AG10803 (cell line): ENCODE measurements at places on chromosomes 6 and 20.
A peak's percentile ranks its signal among the peaks of the same experiment; 100 is the strongest.

DNA sequence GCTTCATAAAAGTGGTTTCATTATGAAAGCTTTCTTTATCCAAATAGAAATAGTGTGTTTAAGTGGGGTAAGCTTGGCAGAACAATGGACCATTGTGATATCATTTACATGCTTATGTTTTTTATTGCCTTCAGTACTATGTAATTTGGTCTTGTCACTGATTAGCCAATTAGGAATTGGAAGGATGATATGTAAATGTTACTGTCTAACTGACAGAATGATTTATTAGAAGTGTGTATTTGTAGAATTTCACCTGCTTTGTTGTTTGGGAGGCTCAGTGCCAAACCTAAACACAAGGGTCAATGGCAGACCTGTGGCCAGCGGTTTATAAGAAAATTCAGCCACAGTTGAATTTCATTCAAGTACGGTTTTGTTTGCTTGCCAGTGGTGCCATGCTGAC lies 39.0 kb downstream of the AIG1 start:
- DNase-seq = no peak

DNA sequence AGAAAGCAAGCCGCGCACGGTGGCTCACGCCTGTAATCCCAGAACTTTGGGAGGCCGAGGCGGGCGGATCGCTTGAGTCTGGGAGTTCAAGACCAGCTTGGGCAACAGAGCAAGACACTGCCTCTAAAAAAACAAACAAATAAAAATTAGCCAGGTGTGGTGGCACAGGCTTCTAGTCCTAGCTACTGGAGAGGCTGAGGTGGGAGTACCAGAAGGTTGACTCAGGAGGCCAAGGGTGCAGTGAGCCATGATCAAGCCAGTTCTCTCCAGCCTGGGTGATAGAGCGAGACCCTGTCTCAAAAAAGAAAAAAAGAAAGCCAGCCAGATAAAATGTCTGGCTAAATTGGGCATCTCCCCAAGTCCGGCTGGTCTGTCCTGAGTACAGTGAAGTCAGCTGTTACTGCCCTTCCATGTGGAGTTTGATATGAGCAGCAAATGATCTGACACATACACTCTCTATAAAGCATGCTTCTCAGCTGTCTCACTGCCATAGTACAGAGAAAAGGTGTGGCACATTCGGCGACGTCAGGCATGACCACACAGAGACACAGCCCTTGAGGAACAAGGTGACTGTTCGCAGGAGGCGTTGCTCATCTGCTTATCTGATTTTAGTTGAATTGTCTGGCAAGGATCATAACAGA lies 13.0 kb downstream of the CD83 start:
- no peak for DNase-seq

DNA sequence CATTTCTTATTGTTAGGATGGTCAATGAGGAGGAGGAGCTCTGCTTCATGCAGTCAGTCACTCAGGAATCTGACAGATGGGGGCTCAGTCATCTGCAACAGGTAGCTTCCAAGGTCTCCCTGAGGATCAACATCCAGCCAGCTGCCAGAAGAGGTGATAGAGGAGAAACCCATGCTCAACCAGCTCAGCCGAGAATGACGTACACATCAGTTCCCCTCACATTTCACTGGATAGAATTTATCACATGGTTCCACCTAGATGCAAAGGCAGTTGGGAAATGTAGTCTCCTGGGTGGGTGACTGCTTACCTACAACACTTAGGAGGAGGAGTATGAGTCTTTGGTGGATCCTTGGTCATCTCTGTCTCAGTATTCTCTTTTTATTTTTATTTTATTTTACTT lies 144.5 kb downstream of the CEBPB start:
- peak; percentile 39 for DNase-seq

DNA sequence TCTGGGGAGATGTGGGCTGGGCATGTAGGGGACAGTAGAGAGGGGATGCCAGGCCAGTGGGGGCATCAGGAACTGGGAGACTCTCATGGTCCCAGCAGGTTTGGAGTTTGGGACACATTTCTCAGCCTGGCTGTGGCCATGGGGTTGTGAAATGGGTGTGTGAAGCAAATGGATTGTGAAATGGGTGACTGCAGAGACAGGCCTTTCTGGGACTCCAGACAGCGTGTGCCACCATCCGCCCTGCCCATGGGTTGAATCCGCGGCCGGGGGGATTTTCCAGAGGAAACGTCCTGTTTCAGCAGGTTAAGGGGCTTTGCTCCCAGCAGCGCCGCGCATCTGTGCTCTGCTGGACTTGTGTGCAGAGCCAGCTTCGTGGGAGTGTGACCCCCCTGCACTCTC lies 3.7 kb upstream of the PMEPA1 start:
- peak; percentile 60 for DNase-seq

DNA sequence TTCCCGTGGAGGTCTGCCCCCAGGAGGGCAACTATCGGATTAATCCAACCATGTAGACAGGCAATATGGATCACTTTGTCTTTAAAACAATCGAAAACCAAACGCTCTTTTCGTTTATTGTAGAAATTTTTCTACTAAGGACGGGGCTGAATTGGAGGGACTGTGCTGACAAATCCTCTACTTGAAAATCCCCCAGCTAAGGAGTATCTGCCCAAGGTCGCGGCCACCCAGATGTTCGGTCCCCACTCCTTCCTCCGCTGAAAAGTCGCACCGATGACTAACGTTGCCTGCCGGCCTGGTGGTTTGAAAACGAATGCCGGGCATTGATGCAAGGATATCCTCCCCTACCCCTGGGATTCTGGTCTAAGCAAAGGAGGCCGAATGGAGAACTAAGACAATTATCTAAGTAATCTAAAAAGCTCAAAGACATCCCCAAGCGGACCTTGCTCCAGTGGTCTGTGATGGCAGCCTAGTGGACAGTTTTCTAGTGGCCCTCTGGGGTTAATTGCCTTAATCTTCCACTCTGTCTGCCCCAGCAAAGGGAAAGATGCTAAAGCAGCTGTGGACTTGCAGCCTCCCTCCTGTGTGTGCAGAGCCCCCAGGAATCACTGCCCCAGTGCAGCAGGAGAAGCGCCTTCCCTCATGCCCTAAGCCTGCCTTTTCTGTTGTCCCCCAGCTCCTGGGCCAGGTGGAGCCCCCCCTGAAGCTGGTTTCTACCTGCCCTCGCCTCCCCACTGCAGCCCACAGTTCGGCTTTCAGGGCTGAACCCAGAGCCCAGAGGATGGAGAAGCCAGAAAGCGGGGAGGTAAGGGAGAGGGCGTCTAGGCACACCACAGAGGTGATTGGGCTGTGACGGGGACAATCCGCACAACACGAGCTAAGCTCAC lies 3.6 kb upstream of the FOXC1 start:
- DNase-seq = no peak

GRCh38 chr6:39344821-39345280 lies 22.3 kb upstream of the KCNK16 start:
- DNase-seq = no peak

DNA sequence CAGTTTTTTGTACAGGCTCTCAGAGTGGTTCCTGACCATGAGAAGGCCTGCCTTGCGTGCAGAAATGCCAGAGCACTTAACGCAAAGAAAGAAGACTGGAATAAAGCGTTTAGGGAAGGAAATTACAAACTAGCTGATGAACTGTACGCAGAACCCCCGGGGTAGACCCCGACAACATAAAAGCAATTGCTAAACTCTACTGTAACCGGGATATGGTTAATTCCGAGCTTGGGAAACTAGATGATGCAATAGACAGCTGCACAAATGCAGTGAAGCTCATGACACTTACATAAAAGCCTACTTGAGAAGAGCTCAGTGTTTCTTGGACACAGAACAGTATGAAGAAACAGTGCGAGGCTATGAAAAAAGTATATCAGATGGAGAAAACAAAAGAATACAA lies 35.7 kb downstream of the CITED2 start:
- peak; percentile 94 for DNase-seq

GRCh38 chr6:5204376-5204775 lies 56.4 kb downstream of the LYRM4 start:
- no peak for DNase-seq

GRCh38 chr20:40476461-40476860 lies 212.6 kb downstream of the MAFB start:
- DNase-seq = no peak

- DNase-seq = no peak
Measured at GRCh38 chr6:36399970-36400369, 12.5 kb upstream of the ETV7 start.

DNA sequence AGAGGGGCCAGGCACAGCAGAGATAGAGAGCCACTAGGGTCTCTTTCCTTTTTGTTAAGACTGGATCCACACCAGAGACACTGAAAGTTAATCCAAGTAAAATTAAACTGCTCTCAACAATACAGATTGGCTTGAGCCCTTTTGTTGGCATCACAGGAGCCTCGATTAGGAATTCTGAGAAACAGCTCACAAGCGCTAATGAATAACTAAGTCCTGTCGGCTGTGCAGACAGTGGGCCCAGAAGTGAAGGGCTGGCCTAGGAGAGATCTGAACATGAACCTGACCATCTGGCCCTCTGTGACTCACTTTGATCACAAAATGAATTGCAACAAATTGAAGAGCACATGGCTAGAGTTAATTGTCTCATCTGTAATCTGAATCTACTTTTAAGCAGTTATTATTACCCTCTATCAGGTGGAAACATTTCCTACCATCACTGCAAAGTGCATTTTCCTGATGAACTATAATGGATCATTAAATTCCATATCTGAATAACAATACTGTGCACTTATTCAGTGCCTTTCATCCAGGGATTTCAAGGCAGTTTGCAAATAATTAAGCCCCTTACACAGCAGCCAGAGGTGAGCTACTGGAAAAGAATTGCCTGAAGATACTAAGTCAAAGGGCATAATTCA lies 3.2 kb downstream of the BACH2 start:
- no peak for DNase-seq

DNA sequence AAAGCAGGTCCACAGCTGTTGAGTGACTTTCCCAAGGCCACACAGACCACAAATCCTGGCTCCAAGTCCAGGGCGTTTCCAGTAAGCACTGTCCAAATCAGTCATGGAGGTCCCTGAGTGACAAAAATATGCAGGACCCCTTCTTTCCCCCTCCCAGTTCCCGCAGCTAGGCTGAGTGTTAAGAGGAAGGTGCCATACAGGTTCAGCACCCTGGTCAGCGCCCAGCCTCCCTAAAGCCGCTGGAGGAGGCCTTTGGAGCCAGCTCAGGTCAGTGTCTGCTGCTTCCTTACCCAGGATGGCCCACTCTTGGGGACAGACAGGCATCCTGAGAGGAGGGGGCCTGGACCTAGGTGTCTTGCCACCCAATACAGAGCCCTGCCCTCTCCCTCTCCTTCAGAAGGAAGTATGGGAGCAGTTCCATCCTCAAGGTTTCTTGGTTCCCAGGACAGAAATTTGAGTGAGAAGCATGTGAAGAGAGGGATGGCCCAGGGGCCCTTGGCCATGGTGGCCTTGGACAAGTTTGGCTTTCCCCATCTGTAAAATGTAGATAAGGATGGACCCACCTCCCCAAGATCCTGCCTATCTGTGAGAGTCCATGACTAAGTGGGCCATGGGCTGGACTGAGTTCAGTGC lies 13.2 kb downstream of the TMEM74B start:
- DNase-seq = peak; percentile 13

DNA sequence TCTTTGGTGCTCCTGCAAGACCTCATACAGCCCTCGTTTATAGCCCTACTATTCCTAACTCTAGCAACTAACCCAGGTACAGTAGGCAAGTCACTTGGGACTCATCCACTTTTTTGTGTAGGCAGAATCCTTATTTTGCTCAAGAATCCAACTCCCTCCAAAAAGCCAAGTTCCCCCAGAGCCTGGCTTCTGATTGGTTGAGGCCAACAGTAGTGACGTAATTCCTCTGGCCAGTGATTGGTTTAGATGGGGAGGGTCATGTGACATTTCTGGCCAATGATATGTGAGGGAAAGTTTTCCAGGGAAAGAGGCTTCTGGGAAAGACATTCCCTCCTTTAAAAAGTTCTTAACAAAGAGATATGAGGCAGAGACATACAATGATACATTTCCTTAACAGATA lies 32.1 kb downstream of the KIAA1755 start:
- no peak for DNase-seq

DNA sequence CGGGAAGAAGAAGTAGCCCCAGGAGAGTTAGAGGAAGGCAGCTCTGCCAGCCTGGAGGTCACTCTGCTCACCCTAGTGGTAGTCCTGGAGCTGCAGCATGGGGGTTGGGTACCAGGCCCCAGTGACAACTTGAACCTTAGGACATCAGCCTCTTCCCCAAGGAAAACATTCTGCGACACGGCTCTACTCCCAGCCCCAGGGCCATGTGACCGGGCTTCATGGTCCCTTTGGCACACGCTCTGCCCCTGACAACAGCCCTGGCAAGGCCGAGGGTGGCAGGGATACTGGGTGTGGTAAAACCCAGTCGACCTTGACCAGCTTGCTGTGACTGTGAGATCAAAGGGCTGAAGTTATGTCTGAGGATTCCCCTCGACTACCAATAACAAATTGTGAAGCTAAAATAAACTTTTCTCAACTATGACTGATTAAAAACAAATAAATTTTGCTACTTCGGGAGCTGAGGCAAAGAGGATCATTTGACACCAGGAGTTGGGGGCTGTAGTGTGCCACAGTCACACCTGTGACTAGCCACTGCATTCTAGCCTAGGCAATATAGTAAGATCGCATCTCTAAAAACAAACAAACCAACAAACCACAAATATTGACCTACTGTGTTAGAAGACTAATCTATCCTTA lies 24.4 kb upstream of the ARID1B start:
- DNase-seq = no peak

DNA sequence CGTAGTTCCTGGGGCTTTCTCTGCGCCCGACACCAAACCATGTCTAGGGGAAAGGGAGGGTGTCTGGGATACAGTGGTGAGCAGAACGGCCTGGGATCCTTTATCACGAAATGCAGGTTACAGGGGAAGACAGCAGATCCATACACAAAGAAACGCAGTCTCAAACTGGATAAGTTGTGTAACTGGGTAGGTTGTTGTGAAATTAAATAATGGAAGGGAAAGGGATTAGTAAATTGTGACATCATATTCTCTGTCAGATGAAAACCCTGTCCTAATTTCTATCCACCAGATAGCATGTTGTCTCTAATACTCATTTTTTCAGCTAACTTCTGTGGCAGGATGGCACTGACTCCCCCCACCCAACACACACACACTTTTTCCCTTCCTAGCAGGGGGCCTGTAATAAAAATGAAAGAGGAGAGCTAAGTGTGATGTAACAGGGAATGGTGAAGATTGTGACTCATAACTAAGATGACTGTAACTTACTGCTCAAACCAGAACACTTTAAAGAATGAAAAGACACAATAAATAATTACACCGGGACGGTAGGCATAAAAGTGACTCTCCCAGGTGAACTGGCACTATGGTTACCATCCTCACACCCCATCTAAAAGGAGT lies 769 bp upstream of the TRPC4AP start:
- DNase-seq = peak; percentile 71

DNA sequence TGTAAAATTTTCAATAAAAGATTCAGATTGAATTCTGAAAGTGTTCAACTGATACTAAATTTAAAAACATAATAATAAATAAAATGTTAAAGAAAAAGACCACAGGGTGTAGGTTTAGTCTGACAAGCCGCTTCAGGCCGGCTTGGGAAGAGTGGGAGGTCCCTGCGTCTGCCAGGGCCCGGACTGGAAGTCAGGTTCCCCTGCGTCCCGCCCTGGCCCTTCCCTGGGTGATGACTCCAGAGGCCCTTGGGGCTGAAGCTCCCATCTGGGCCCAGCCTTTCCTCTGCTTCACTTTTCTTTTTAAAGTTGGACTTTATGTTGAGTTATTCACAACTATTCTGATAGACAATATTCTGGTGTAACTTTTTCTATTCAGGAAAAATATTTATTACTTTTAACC lies 93.3 kb downstream of the SMOC2 start:
- DNase-seq = no peak

GRCh38 chr20:13863244-13863643 lies 78.4 kb downstream of the NDUFAF5 start:
- no peak for DNase-seq
